Activated CD8-positive, alpha-beta T cell treated with anti-CD3 and anti-CD28 coated beads for 36 hours (primary cell): ENCODE measurements at places on chromosomes 2 and 18. TPM values are rescaled to one million over a fixed set of nuclear protein-coding genes. Genes with fewer than 3 reads are reported as not detected.
A peak's percentile ranks its signal among the peaks of the same experiment; 100 is the strongest.

GRCh38 chr2:47299555-47299954 lies 103.4 kb upstream of the MSH2 start:
- no peak overlapping the region for H3K27ac ChIP-seq
- no peaks in the 10 kb centered on the region for H3K36me3 ChIP-seq
- DNase-seq = no peak
- peaks cover 9% of the 10 kb centered on the region for H3K4me1 ChIP-seq
- peaks cover 1% of the 10 kb centered on the region for H3K27me3 ChIP-seq

DNA sequence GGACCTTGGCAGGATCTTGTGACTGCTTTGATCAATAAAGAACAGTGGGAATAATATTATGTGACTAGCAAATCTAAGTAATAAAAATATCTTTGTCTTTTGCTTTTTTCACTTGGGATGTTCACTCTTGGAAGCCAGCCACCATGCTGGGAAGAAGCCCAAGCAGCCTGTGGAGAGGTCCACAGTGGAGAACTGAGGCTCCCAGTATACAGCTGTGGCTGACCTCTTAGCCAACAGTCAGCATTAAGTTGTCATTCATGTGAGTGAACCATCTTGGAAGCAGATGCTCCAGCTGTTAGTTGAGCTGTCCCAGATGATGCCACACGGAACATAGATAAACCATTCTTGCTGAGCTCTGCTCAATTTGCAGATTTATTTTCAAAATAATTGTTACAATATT lies 160.0 kb downstream of the OSR1 start:
- no peak for DNase-seq
- peaks cover 3% of the 10 kb centered on the region for H3K27me3 ChIP-seq
- H3K4me1 ChIP-seq = no peaks in the 10 kb centered on the region
- no peak overlapping the region for H3K27ac ChIP-seq

- no peak overlapping the region for H3K4me3 ChIP-seq
- H3K36me3 ChIP-seq = no peaks in the 10 kb centered on the region
- no peak overlapping the region for H3K27ac ChIP-seq
- H3K27me3 ChIP-seq = no peaks in the 10 kb centered on the region
These were observed 131.9 kb downstream of the MYO1B start for GRCh38 chr2:191376981-191377629.

DNA sequence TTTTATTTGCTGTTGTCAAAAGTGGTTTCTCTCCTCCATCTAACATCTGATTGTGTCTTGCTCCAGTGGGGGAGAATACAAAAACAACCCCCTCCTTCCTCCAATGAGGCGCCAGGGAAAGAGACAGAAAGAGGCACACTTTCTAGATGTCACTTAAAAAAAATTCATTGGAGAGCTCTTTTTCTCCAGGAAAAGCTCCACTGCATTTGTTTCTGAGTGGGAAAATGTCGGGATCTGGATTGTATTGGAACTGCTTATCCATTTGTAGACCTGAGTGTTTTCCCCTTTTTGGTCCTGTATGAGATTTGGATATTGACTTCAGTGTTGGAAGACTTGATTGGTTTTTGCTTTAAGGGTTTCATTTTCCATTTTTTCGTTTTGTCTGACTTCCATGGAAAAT lies 995 bp downstream of the MBD5 start:
- DNase-seq = no peak
- H3K36me3 ChIP-seq = no peaks in the 10 kb centered on the region
- H3K4me3 ChIP-seq = peak overlapping the region; percentile 90

DNA sequence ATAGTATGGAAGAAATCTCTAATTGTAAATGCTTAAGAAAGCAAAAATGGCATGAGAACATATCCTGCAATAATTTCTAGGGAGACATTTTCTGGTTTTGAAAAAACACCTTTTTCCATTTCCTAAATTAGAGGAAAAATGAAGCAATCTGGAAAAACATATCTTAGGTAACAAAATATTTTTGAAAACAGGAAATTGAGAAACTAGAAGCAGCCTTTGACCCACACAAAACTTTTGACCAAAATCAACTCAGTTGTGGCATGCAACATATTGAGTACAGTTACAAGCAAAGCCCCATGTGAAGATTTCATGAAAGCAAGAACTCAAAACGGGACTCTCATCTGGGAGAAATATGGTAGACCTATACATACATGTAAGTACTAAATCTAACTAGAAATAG lies 28.6 kb upstream of the CHAC2 start:
- H3K27ac ChIP-seq = no peak overlapping the region
- peaks cover 10% of the 10 kb centered on the region for H3K4me1 ChIP-seq
- no peak for DNase-seq
- peaks cover 24% of the 10 kb centered on the region for H3K36me3 ChIP-seq
- no peak overlapping the region for H3K4me3 ChIP-seq

DNA sequence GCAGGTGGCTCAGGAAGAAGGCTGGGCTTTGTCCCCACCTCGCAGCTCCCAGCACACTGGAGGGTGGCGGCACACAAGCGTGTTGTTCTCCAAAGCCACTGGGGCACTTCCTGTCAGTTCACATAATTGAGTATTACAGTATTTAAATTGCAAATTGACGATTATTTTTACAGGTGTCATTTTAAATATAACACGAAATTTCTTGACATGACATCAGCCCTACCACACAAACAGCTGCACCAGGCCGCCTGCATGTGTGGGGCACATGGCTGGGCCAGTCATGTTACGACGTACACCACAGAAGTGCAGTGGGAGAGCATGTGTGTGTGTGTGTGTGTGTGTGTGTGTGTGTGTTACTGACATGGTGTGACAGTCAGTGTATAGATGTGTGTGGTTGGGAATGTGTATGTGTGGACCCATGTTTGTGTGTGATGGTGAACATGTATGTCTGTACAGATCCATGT lies 155.6 kb downstream of the TTC32 start:
- H3K27me3 ChIP-seq = peaks cover 2% of the 10 kb centered on the region
- no peaks in the 10 kb centered on the region for H3K4me1 ChIP-seq
- no peak overlapping the region for H3K4me3 ChIP-seq
- H3K36me3 ChIP-seq = no peaks in the 10 kb centered on the region

DNA sequence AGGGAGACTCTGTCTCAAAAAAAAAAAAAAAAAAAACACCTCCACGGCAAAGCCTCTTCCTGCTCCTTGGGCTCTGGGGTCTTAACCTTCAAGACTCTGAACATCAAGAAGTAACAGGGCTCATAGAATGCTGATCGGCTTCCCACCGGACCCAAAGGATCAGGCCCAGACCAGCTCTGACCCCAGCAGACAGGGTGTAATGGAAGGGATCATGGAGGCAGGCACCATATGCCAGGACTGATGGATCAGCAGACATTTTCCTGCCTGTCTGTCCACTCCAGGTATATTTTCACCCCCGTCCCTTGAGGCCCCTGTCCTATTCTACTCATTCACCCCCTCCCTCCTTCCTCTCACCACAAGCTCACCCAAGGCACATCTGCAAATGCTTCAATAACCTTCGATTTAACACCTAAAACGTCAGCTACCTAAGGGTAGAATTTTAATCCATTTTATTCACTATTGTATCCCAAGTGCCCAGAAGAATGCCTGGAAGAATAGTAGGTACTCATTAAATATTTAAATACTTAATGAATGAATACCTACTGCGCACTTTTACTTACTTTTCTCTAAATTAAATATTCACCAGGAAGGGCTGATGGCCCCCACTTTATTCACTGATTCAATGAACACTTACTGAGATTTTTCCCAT lies 4.6 kb upstream of the SPEG start:
- no peak overlapping the region for H3K27ac ChIP-seq
- no peak for DNase-seq
- H3K36me3 ChIP-seq = no peaks in the 10 kb centered on the region
- peaks cover 11% of the 10 kb centered on the region for H3K27me3 ChIP-seq
- no peak overlapping the region for H3K4me3 ChIP-seq

DNA sequence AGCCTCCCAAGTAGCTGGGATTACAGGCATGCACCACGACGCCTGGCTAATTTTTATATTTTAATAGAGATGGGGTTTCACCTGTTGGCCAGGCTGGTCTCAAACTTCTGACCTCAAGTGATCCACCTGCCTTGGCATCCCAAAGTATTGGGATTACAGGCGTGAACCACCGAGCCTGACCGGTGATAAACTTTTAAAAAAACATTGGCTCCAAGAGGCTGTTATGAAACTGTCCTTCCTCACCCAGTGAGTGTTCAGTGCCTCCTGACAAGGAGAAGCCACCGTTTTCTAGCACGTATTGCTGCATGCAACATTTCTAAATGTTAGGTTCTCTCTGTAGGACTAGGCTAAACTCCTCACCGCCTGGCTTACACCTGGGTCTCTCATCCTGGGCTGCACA lies 63.3 kb downstream of the EDAR start:
- no peak overlapping the region for H3K4me3 ChIP-seq
- H3K27me3 ChIP-seq = no peaks in the 10 kb centered on the region
- no peak for DNase-seq
- H3K36me3 ChIP-seq = no peaks in the 10 kb centered on the region
- H3K4me1 ChIP-seq = peaks cover 2% of the 10 kb centered on the region

DNA sequence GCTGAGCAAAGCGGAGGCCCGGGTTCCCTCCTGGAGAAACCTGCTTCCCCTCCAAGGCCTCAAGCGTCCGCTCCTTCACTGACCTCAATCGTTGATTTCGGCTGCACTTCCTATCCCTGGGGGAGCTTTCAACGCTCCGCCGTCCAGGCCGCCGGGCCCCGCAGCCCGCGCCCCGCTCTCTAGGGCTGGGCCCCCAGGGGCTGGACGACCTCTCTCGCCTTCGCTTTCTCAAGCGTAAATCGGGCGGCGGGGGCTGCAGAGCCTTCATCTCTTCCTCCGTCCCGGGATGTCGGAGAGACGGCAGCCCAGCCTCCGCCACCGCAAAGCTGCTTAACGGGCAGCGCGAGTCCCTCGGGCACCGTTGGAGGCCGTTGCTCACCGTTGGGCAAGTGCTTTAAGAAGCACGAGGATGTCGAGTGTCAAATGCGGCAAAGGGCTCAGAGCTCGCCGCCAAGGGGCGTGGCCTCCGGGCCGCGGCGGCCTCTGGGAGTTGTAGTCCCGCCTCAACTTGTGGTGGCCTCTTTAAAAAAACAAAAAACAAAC lies 8.5 kb downstream of the HES6 start:
- H3K4me1 ChIP-seq = peaks cover 9% of the 10 kb centered on the region
- peak overlapping the region; percentile 75 for H3K4me3 ChIP-seq
- peaks cover 21% of the 10 kb centered on the region for H3K27me3 ChIP-seq
- H3K36me3 ChIP-seq = peaks cover 2% of the 10 kb centered on the region
- no peak overlapping the region for H3K27ac ChIP-seq

GRCh38 chr2:11187083-11187619 lies 31.9 kb downstream of the SLC66A3 start:
- H3K4me3 ChIP-seq = no peak overlapping the region
- no peak overlapping the region for H3K27ac ChIP-seq
- H3K36me3 ChIP-seq = no peaks in the 10 kb centered on the region
- no peak for DNase-seq
- no peaks in the 10 kb centered on the region for H3K27me3 ChIP-seq

DNA sequence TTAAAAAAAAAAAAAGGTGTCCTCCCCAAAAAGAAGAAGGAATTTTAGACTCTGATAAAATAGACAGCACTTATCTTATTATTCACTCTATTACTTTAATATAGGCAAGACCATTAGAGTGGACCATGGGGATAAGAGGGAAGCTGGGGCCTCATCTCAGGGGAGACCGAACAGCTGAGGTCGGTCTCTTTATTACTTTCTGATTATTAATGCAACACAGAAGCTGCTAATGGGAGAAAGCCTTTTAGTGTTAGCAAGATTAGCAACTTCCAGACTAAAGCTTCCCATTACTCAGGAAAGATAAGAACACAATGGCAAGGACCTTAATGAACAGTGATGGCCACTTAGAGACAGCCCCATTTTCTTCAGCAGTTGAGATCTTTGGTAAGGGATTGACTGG lies 135.5 kb downstream of the TMEFF2 start:
- no peaks in the 10 kb centered on the region for H3K27me3 ChIP-seq
- H3K27ac ChIP-seq = no peak overlapping the region
- no peak for DNase-seq
- H3K36me3 ChIP-seq = no peaks in the 10 kb centered on the region

- H3K36me3 ChIP-seq = no peaks in the 10 kb centered on the region
- H3K4me1 ChIP-seq = peaks cover 12% of the 10 kb centered on the region
- H3K27me3 ChIP-seq = no peaks in the 10 kb centered on the region
- no peak for DNase-seq
- H3K4me3 ChIP-seq = no peak overlapping the region
- H3K27ac ChIP-seq = no peak overlapping the region
These were observed 38.5 kb downstream of the ROCK2 start for GRCh38 chr2:11305958-11306357.

- peaks cover 16% of the 10 kb centered on the region for H3K36me3 ChIP-seq
- H3K4me1 ChIP-seq = peaks cover 29% of the 10 kb centered on the region
- peak; percentile 70 for DNase-seq
- peak overlapping the region; percentile 25 for H3K27ac ChIP-seq
- no peaks in the 10 kb centered on the region for H3K27me3 ChIP-seq
- no peak overlapping the region for H3K4me3 ChIP-seq
These were observed 114.4 kb upstream of the ACVR1C start for GRCh38 chr2:157743051-157743450.

GRCh38 chr18:9842448-9842847 lies 43.3 kb upstream of the TXNDC2 start:
- H3K27me3 ChIP-seq = peaks cover 6% of the 10 kb centered on the region
- no peak overlapping the region for H3K27ac ChIP-seq
- DNase-seq = no peak
- no peak overlapping the region for H3K4me3 ChIP-seq

DNA sequence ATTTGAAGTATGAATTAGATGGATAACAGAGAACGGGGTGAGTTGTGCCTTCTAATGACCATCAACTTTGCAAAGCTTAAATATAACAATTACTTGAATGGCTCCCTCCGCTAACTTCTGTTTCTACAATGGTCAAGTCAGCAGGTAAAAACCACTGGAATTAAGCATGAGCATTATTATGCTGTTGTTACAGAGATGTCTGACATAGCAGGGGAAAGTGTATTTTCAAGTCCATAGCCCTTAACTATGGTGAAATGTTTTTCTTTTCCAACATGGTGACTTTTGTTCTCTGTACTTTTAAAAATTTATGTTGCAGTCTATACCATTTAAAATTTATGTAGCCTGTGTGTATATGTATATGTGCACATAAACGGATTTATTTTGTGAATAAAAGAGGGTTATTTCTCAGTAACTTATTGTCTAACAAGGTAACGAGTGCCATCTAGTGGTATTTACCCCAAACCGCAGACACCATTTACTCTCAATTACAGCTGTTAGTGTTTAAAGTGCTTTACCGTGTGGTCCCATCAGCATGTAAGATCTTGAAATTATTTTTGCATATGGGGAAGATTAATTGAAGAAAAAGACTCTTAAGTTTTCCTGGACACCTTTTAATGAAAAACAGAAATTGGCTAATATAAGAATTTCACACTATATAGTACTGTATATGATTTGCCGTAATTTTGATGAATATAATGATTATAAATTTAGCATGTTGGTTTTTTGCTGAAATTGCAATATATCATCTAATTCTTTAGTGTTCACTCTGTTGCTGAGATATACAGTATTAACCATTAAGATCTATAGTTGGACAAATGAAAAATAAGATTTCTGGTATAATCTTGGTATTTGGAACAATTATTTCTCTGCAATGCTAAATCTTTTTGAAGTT lies 78.2 kb downstream of the UBE2E3 start:
- H3K36me3 ChIP-seq = peaks cover 1% of the 10 kb centered on the region
- peak; percentile 68 for DNase-seq
- no peak overlapping the region for H3K4me3 ChIP-seq
- H3K4me1 ChIP-seq = peaks cover 6% of the 10 kb centered on the region

Gene SS18
- total RNA-seq = 37.4 TPM

Gene TUBA3E
- total RNA-seq = not detected

Gene SFTPB
- total RNA-seq = not detected

Gene C1QL2
- not detected for total RNA-seq

Gene KANSL1L
- total RNA-seq = 4.8 TPM

Gene TLX2
- total RNA-seq = 0.16 TPM
